ENCODE measurements at places on chromosomes 12 and 14. TPM values are rescaled to one million over a fixed set of nuclear protein-coding genes. Genes with fewer than 3 reads are reported as not detected.

The ARG2 gene
- total RNA-seq: 8.4 TPM

- DNase-seq: no peak
Observed at GRCh38 chr12:52878507-52879393, 26.1 kb downstream of the KRT8 start.

The LIN52 gene
- total RNA-seq: 8.2 TPM

The LRP1-AS gene
- not detected for total RNA-seq

The BMP4 gene
- 77.5 TPM for total RNA-seq

- DNase-seq: no peak
Observed at GRCh38 chr14:60245380-60246177, 3.4 kb upstream of the PPM1A start.

DNA sequence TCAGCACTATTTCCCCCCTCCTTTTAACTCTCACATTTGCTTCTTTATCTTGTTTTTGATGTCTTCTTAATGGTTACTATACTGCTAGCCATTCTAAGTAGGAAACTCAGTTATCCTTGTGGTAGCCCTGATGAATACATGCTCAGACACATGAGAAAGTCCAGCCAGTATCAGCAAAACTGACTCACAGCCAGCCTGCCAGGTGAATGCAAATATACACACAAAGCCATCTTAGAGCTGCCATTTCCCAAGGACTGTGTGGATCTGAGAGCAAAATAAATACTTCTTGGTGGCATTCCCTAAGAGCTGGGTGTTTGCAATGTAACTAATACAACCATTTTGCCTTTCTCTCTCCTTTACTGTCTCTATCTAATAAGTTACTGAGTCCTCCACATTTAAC, 455.2 kb downstream of the CCER1 start:
- no peak for DNase-seq

DNA sequence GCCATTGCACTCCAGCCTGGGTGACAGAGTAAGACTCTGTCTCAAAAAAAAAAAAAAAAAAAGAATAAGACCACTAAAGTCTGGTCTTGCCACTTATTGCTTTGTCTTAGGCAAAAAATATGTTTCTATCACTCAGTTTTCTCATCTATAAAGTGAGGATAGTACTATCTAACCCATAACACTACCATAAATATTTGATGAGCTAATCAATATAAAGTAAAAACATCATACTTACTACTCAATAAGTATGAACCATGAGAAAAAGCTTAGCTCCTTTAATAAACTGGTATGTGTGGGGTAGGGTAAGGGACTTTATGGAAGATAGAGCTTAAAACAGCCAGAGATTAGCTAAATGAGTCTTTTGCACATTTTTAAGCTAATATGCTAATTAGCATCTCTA, 85.5 kb downstream of the GXYLT1 start:
- no peak for DNase-seq

- DNase-seq: peak; percentile 12
Observed at GRCh38 chr12:95484524-95484923, 10.6 kb downstream of the METAP2 start.

DNA sequence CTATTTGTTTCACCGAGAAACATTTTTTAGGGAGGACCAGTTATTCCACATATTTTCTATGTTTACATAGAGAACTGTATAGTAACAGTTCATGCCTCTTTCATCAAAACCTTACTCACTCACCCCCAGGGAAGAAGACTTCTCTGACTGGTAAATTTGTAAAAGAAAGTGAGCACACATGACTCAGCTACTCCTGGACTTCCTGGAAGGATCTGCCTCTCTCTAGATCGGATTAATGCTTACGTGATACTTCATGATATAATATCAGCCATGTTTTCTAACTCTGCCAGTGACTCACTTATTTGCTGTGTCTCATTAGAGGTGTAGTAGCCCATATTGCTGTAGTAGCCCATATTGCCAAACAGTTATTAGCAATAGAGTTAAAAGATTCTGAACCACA, 494.3 kb upstream of the ATXN7L3B start:
- DNase-seq: no peak

The GZMH gene
- total RNA-seq: not detected

- no peak for DNase-seq
Observed at GRCh38 chr12:5592310-5592709, 160.4 kb downstream of the NTF3 start.

DNA sequence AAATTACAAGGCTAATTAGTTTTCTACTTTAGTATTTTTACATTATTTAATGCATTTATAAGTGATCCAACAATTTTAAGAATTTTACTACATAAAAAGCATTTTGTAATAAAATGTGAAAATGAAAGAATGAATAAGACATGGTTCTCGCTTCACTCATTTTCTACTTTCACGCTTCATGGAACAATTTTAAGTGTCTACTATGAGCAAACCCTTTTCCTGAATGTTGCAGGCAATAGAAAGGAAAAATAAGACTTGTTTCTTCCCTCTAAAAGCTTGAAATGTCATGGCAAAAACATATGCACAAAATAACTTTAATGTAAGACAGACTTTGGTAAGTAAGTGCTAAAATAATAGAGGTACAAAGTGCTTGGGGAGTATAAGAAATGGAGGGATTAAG, 205.7 kb upstream of the HMGA2 start:
- DNase-seq: no peak

DNA sequence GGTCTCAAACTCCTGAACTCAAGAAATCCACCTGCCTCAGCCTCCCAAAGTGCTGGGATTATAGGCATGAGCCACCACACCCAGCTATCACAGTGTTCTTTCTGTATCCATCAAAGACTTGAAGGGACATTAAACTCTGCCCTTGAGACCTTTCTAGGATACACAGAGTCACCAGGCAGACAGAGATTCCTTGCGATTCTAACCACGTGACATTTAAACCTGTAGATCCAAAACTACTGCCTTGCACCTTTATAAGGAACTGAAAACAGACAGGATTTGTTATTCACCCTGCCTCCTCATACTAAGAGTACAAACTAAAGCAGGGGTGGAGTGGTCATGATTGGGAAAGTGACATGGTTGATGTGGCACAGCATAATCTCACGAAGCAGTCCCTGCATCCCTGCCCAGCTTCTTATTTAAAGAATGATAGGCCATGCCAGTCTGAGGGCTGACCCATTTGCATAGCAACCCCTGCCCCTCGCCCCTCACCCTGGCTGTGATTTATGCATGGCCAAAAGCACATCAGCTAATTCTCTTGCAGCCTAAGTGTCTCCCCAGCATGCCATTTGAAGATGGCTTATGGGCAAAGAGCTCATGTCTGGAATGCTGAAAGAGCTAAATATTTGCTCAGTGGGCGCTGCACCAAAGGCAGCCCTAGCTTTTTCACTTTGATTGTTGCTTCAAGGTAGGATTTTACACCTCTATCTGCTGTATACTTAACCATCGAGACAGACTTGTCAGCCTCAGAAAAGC, 43.2 kb upstream of the MYBPC1 start:
- no peak for DNase-seq

GRCh38 chr14:36516719-36517241, 3.3 kb downstream of the NKX2-1 start:
- no peak for DNase-seq

GRCh38 chr14:101950100-101950499, 14.3 kb upstream of the DYNC1H1 start:
- no peak for DNase-seq

DNA sequence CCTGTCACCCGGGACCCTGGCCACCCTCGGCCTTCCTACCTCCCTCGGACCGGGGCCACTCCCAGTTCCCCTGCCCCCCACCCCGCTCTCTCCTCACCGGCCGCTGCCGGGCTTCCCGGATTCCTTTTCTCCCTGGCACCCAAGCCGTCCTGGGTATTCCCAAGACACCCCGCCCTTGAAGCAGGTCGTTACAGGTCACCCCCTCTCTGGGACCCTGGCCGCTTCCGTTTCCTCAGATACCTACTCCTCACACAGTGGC, 493 bp downstream of the NUMB start:
- DNase-seq: no peak

GRCh38 chr12:66808606-66809005, 129.7 kb upstream of the GRIP1 start:
- no peak for DNase-seq

The VWF gene
- total RNA-seq: 0.26 TPM

DNA sequence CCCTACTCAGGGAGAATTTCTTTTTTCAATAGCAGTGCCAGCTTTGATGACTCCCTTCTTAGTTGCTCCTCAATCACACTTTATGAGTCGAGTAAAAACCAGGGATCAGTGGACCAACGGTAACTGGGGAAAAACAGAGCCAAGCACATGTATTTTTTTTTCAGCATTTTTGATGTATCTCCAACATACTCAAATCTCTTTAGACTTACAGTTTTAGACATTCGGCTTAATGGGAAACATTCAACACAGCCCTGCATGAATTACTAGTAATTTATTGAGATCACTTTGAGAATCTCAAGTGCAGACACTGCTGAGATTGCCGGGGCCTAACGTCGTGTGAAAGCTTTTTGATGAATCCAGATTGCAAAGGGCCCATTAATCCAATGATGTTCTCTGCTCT, 306.7 kb downstream of the NUAK1 start:
- DNase-seq: no peak

DNA sequence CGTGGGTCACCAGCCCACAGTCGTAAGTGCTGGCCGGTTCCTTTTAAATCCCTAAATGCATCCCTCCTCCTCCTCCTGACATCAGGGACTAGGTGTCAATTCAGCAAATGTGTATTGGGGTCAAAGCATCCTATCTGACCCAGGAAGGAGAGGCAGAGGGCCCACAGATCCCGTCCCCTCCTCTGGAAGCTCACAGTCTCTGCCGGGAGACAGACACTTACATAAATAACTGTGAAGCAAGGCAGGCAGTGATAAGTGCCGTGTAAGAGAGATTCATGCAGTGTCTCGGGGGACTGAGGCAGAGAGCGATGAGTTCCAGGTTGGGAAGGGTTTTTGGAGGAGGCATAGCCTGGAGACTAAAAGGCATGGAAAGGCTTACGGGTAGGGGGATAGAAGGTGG, 44.1 kb downstream of the HRK start:
- DNase-seq: no peak

DNA sequence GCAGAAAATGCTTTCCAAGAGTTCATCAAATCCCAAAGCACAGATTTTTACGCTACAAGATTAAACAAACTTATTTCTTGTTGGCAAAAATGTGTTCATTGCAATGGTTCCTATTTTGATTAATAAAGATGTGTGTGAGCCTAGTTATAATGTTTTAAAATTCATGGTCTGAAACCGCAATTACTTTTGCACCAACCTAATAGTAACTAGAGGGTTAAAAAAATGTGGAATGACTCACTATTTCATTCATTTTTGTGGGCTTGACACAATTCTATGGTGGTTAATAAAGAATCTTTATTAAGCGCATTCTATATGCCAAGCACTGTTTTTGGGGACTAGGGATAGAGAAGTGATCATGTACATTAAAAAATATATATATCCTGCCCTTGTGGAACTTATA, 38.6 kb upstream of the METAP2 start:
- DNase-seq: no peak

- no peak for DNase-seq
Observed at GRCh38 chr12:114998750-114999128, 314.8 kb upstream of the TBX3 start.

The STAC3 gene
- total RNA-seq: 0.26 TPM

The MYRFL gene
- total RNA-seq: not detected

DNA sequence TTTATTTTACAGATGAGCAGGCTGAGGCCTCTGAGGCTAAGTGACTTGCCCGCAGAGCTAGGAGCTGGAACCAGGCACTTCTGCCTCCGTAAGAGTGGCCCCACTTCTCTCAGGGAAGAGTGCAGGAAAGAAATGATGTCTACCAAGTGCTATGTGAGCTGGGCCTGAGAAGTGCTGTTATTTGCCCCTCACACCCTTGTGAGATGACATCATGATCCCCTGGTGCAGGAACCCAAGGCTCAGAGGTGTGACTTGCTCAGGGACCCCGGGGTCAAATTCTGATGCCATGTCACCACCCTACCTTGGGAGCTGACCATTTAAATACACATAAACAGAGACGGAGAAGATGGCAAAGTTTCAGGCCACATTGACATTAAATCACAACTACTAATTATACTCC, 63.7 kb upstream of the DDX11 start:
- DNase-seq: no peak

DNA sequence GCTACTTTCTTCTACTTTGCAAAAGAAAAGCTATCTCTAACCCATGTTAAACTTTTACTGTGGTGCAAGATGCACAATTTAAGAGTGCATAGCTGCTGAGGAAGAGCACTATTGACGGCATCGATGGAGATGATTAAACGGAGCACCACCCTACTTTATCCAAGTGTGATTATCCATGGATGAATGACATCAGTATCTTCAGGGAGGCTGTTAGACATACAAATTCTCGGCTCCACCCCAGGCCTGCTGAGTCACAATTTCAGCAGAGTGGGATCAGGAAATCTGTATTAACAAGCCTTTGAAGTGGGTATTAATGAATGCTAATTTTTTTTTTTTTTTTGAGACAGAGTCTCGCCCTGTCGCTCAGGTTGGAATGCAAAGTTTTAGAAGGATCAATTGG, 16.2 kb downstream of the SLC2A14 start:
- DNase-seq: peak; percentile 57

- DNase-seq: peak; percentile 34
Observed at GRCh38 chr12:96136725-96137378, 57.3 kb upstream of the ELK3 start.

GRCh38 chr14:106120101-106120500, 593.7 kb downstream of the TMEM121 start:
- no peak for DNase-seq

DNA sequence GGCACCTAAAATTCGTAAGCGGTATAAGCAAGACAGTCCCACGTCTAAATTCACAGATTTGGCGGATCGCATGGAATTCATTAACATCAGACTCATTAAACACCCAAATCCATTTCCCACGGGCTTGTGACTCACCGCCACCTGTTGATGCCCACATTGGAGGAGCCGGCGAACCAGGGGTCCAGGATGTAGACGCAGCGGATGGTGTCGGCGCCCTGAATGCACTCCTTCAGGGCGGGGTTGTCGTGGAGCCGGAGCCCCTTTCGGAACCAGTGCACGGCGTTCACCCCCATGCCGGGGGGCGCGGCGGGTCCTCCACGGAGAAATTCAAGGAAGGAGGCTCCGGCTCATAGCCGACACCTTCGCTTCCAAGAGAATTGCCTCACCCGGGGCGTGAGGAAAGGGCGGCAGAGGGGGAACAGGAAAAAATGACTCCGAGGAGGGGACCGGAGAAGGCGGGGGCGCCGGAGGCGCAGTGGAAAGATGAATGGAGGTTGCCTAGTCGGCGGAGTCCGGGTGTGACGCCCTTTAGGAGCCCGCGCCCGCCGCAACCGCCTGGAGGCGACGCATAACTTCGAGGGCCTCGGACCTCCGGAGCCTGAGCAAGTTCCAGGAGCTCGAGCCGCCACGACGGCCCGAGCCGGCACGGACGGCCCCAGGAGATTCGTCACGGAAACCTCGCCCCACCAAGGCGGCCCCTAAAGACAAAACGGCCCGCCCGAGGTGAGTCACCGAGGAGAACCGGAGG, 506 bp downstream of the CRY1 start:
- no peak for DNase-seq

GRCh38 chr12:121724925-121725324, 12.4 kb downstream of the TMEM120B start:
- peak; percentile 37 for DNase-seq

The CLBA1 gene
- 8.0 TPM for total RNA-seq

GRCh38 chr14:35944847-35945246, 118.7 kb downstream of the BRMS1L start:
- no peak for DNase-seq

The AMN gene
- total RNA-seq: under 0.01 TPM

The NEUROD4 gene
- not detected for total RNA-seq
